ENCODE measurements at places on chromosomes 5 and 9.
A peak's percentile ranks its signal among the peaks of the same experiment; 100 is the strongest.

- DNase-seq, result no peak
Observed at GRCh38 chr5:5756762-5757161, 334.3 kb downstream of the ICE1 start.

DNA sequence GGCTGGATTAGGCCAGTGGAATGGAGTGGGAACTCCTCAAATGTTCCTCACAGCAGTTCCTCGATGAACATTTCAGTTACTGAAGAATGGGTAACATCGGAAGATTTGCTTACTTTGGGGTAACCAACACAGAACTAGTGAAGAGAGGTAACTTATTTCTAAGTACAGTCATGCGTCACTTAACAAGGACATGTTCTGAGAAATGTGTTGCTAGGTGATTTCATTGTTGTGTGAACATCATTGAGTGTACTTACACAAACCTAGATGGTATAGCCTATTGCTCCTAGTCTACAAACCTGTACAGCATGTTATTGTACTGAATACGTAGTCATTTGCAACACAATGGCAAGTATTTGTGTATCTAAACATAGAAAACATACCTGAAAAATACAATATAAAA lies 228.3 kb downstream of the MAST4 start:
- DNase-seq, result no peak

GRCh38 chr9:93815135-93815534 lies 140.0 kb downstream of the BARX1 start:
- DNase-seq, result no peak

GRCh38 chr5:15284706-15285105 lies 215.3 kb upstream of the FBXL7 start:
- DNase-seq, result no peak

DNA sequence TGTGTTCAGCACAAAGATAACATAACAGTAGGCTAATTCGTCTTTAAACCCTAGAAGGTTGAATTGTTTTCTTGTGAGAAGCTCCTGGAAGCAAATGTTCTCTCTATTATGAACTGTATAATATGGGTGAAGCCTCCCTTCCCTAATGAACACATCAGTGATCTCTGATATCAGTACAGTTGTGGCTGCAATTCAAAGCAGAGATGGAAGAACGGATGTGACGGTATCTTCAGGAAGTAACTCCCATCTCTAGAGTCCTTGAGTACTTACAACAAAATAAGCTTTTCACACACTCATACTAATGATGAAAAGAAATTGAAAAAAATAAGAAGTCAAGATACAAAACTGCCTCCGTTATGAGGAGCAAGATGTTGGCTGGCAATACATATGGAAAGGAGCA lies 4.5 kb downstream of the HCN1 start:
- no peak for DNase-seq

DNA sequence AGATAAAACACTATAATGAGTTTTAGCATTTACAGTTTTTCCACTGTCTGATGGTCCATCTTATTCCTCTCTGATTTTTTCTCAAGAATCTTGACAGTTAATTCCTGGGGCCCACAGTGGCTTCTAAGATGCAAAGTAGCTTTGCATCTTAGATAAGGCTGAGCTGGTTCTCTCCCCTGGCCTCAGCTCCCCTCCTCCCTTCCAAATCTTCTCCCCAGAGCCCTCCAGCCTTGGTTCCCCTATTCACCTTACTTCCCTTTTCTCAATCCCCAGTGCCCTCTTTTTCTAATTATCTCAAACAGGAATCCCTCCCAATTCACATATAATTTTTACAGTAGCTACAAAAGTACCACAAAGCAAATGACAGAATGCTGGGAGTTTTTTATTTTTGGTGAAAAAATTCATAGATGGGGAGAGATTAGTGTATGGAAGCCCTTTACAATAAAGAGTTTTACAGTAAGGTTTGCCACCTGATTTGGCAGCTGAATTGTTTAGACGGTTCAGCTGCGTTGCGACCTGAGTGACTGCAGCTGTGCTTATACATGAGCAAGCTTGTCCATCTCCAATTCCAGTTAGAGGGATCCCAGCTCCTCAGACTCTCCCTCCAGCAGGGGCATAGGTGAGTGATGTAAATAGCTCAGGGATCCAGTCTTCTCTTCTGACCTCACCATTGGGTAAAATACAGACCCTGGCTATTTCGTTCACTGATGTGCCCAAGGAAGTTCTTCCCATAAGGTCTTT lies 51.4 kb upstream of the CKMT2 start:
- no peak for DNase-seq

DNA sequence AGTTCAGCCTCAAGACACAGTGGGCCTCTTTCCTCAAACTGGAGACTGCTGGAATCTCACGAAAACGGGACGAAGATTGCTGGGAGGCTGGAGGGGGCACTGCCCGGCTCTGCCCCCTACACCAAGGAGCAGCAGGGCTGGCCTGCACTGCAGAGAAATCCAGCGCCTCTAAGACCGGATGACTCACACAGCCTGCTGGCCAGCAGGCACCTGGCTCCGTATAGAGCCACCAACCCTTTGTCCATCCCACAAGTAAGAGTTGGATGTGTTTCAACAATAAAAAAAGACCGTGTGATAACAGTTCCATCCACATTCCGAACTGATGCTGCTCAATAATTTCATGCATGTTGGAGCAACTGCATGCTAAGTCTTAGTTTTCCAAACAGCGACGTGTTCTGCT lies 11.5 kb downstream of the CCDC127 start:
- no peak for DNase-seq

DNA sequence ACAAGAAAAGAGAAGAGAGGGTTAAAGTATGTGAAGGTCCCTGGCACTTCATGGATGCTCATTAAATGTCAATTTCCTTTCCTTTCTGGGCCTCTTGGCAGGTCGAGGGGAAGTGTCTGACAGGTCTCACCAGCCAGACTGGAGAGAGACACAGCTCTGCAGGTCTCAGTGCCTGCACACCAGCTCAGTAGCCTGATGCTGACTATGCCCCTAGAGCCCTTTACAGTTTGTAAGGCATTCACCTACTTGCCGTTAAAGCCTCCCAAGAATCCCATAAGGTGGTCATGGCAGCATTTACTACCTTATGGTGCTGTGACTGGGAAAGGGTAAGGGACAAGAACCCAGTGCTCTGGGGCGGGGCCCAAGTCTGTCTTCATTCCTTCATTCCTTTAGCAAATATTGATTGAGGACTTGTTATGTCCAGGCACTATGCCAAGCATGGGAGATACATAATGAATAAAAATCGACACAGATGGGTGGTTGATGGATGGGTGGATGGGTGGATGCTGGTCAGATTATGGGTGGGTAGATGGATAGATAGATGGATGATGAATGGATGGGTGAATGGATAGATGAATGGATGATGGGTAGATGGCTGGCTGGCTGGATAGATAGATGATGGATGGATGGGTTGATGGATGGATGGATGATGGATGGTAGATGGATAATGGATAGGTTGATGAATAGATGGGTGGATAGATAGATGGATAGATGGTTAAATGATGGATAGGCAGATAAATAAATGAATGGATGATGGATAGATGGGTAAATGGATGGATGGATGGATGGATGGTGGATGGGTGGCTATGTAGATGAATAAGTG lies 21.3 kb upstream of the KIF12 start:
- no peak for DNase-seq

DNA sequence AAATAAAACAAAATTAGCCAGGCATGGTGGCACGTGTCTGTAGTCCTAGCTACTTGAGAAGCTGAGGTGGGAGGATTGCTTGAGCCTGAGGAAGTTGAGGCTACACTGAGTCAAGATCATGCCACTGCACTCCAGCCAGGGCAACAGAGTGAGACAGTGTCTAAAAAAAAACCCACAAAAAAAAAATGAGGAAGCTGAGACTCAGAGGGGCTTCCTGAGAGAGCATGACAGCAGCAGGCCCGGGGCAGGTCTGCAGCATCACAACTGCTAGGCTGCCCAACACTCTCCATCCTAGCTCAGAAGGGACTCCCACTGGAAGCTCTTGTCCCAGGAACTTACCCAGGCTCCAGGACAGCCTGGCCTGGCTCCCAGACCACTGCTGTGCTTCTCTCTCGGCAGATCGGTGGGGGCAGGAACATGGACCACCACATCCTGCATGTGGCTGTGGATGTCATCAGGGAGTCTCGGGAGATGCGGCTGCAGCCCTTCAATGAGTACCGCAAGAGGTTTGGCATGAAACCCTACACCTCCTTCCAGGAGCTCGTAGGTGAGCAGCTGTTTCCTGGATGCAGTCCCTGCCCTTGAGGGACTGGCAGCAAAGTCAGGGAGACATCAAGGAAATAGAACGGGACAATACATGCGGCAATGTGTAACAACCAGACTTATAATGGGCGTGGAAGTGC lies 19.1 kb downstream of the PTGS1 start:
- DNase-seq, result no peak

GRCh38 chr5:172834415-172835289 lies 601 bp downstream of the ERGIC1 start:
- no peak for DNase-seq

DNA sequence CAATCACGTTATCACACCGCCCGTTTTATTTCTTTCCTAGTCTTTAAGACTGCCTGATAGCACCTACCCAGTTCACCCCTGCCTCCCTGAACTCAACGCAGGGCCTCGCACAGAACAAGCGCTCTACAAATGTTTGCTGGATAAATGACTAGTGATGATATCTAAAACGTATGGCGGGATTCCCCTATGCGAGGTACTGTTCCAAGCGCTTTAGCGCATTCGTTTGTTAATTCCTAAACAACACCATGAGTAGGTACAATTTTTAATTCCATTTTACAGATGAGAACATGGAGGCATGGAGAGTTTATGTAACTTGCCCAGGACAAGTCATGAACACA lies 6.6 kb downstream of the POU4F3 start:
- no peak for DNase-seq

GRCh38 chr5:147507480-147508126 lies 2.3 kb downstream of the DPYSL3 start:
- DNase-seq, result no peak

GRCh38 chr9:136815422-136815782 lies 7.7 kb downstream of the RABL6 start:
- DNase-seq, result no peak

- no peak for DNase-seq
Observed at GRCh38 chr5:137142764-137143605, 356.1 kb downstream of the SPOCK1 start.

- no peak for DNase-seq
Observed at GRCh38 chr5:111937094-111937493, 180.1 kb upstream of the NREP start.

DNA sequence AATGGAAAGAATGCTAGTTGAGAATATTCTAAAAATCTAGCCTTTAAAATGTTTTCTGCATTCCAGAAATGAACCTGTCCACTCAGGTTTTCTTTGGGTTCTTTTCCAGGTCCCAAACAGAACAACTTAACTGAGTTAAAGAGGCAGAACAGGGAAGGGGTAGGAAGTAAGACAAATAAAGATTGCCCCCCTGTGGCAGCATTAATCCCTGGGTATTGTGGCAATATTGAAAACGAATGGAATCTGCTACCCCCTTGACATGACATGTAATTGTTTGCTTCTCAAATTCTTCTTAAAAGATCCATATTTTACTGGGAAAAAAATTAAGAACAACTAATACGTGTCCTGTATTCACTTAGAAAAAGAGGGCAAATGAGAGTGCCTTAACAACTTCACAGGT lies 9.3 kb upstream of the RBM22 start:
- peak; percentile 30 for DNase-seq

GRCh38 chr5:1515921-1516571 lies 7.7 kb downstream of the LPCAT1 start:
- no peak for DNase-seq

DNA sequence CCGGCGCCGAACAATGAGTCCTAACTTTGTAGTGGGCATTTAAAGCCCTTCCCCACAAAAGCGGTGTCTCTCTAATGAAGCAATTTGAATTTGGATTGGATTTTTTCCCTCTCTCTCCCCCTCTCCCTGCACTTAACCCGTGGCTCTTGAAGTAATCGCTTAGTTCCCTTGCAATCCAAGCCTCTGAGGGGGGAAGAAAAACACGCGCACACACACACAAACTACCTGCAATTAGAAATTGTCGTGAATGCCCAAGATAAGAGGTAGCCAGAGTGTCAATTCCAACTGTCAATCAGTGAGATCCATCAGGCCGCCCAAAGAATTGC lies 1.2 kb downstream of the LHX6 start:
- no peak for DNase-seq

GRCh38 chr5:31638748-31639418 lies at the start of gene PDZD2:
Gene PDZD2 (plus strand): TSS chr5:31639131.
- peak; percentile 43 for DNase-seq

DNA sequence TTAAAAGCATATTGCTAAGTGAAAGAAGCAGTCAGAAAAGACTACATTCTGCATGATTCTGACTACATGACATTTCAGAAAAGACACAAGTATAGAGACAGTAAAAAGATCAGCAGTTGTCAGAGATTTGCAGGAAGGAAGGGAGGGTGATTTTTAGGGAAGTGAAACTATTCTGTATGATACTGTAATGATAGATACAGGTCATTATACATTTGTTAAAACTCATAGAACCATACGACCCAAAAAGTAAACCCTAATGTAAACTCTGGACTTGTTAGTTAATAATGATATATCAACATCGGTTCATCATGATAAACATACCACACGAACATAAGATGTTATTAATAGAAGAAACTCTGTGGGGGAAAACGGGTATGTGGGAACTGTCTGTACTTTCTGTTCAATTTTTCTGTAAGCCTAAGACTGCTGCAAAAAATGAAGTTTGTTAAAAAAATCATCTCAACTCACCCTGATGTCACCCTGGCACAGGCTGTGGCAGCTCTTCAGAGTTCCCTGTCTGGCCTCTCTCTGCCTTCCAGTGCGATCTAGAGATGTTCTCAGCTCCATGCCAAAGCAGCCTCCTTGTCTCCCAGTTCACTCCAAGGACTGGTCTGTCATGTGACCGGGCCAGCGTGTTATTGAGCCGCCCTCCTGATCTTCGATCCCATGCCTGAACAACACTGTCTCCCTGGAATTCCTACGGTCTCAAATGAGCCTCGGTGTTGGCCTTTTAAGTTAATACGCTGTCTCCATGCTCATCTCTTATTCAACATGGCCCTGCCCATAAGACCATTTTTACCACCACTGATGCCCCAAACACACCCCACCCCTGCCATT lies 35.4 kb downstream of the PRLR start:
- no peak for DNase-seq

DNA sequence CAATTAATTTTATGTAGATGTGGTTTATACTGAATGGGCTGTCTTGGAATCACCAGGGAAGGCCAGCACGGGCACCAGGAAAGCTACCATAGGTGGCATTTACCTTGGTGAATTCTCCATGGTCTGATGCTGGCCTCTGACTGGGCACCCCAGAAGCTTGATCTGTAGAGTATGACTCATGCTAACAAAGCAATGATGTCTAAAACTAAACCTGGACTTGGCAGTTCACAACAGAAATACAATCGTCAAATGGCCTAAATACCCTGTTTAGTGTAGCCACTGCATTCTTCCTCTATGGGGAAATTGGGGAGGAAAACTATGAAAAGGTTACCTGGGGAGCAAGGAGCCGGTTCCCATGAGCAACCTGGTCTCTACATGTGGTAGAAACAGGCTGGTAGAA lies 98.0 kb downstream of the ATPSCKMT start:
- no peak for DNase-seq
